ENCODE measurements at places on chromosomes 16 and 17.

DNA sequence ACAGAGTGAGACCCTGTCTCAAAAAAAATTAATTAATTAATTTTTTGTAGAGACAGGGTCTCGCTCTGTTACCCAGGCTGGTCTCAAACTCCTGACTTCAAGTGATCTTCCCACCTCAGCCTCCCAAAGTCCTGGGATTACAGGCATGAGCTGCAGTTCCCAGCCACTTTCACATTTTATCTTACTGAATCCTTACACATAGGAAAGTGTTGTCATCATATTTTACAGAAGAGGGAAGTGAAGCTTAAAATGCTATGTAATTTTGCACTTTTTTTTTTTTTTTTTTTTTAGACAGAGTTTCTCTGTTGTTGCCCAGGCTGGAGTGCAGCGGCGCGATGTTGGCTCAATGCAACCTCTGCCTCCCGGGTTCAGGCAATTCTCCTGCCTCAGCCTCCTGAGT lies 21.1 kb upstream of the ZNF629 start:
- no peak for DNase-seq

- no peak for DNase-seq
Measured at GRCh38 chr17:82442643-82443464, 7.7 kb downstream of the CYBC1 start.

- DNase-seq: no peak
Measured at GRCh38 chr17:10073941-10074340, 124.5 kb downstream of the GAS7 start.

DNA sequence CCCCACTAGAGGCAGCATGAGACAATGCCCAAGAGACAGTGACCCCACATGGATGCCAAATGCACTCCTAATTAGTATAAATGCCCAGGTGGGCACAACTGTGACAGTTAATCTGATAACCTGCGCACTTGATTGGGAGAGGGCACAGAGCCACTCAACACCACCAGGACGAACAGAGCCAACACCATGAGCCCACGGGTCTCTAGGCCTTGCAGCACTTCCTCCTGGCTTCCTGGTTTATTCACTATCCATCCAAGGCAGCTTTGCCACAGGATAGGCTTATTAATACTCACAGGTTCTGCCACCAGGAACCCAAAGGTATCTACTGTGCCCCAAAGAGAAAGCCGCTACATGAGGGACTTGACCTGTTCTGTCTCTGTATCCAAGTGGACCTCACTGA lies 14.9 kb downstream of the AXIN2 start:
- DNase-seq: no peak

- DNase-seq: no peak
Measured at GRCh38 chr17:65856865-65857264, 295.4 kb upstream of the AXIN2 start.

GRCh38 chr16:12000032-12000431 lies 23.5 kb downstream of the SNX29 start:
- no peak for DNase-seq

DNA sequence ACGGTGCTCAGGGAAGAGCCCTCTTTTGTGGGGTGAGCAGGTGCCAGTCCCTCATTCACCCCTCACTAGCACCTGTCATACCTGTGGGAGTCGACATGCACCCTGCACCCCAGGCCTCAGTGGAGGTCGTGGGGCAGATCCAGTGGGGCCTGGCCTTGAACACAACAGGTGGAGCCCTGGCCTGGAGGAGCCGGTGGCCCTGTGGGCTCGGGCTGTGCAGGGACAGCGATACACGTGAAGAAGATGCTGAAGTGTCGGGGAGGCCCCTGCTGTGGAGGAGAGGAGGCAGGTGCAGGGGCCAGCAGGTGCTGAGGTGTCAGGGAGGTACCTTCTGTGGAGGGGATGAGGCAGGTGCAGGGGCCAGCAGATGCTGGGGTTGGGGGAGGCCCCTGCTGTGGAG lies 31.8 kb downstream of the ZNF750 start:
- no peak for DNase-seq

DNA sequence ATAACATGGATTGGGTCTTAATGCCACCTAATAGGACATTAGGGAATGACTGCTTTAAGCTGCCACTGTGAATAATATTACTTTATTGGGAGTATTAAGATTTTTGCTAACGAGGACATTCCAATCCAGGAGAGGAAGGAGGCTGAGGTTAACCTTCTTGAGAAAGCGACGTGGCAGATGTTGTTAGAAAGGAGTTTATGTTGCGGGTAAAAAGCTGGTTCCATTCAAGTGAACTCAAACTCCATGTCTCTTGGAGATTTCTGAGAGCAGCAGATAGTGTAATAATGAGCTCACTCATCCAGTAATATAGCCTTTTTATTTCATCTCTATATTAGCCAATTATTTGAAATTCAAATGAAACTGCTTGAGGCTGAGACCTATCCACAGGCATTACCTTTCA lies 75.5 kb downstream of the KNOP1 start:
- no peak for DNase-seq

GRCh38 chr16:64092271-64092670 lies 1029.6 kb downstream of the CDH11 start:
- DNase-seq: no peak

- DNase-seq: no peak
Measured at GRCh38 chr16:25575363-25575762, 116.4 kb upstream of the HS3ST4 start.

- DNase-seq: no peak
Measured at GRCh38 chr16:11500700-11501346, 85.9 kb downstream of the LITAF start.

DNA sequence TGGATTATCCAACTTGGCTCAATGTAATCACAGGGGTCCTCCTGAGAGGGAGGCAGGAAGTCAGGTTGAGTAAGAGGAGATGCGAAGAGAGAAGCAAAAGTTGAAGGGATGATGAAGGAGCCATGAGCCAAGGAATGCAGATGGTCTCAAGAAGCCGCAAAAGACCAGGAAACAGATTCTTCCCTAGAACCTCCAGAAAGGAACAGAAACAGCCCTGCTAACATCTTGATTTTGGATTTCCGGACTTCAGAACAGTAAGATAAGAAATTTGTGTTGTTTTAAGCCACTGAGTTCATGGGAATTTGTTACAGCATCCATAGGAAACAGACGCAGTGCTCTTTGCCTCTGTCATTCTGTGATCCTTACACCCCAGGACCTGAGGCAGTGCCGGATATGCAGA lies 26.8 kb downstream of the CMTR2 start:
- DNase-seq: no peak

DNA sequence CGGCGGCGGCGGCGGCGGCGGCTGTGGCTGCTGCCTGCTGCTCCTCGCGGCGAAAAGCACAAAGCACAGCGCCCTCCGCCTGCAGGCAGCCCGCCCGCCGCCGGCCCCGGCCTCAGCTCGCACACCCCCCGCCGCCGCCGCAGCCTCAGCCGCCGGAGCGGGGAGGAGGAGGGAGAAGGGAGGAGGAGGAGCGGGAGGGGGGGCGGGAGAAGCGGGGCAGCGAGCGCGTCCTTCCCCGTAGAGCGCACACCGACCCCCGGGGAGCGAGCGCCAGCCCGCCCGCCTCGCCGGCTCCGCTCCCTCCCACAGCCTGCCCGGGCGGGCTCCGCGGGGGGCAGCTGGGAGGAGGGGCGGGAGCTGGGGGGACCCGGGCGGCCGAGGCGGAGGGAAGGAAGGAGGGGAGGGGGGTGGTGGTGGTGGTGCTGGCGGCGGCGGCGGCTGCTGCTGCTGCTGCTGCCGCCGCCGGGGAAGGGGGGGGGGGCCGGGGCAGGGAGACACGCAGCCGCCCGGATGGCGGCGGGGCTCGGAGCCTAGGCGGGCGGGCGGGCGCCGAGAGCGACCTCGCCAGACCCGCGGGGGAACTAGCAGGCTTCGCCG lies at the start of gene UBTF:
Gene UBTF, minus strand, starts transcription at position 60 of the 597 bp plus-strand sequence. CDS start 1,446 bp downstream, outside the sequence.
- no peak for DNase-seq

GRCh38 chr17:46770818-46771560 lies 47.5 kb downstream of the WNT3 start:
- DNase-seq: no peak

- no peak for DNase-seq
Measured at GRCh38 chr17:80892900-80893603, 98.6 kb upstream of the CHMP6 start.

GRCh38 chr17:70022175-70022574 lies 52.9 kb upstream of the KCNJ16 start:
- no peak for DNase-seq

- no peak for DNase-seq
Measured at GRCh38 chr16:1154291-1154886, 1.5 kb downstream of the CACNA1H start.

DNA sequence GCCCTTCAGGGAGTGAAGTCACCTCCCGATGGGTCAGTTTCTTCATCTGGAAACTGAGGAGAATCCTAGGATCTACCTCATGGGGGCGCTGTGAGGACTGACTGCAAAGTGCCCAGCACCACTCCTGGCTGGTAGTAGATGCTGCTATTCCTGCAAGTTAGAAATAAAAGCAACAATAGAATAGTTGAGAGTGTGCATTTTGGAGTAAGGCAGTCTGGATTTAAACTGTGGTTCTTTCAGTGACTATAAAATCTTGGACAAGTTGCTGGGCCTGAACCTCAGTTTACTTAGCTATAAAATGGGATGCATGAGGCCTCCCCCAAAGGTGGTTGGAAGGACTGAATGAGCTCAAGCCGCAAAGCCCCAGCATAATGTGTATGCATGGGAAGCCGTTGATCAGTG lies 70.6 kb downstream of the CYB5B start:
- DNase-seq: no peak

GRCh38 chr17:67315865-67316264 lies 50.5 kb downstream of the PSMD12 start:
- DNase-seq: no peak
